ENCODE measurements at places on chromosomes 6 and 20.

GRCh38 chr6:46993846-46994245 is 48.3 kb downstream of the ADGRF1 start:
- DNase-seq: no peak

DNA sequence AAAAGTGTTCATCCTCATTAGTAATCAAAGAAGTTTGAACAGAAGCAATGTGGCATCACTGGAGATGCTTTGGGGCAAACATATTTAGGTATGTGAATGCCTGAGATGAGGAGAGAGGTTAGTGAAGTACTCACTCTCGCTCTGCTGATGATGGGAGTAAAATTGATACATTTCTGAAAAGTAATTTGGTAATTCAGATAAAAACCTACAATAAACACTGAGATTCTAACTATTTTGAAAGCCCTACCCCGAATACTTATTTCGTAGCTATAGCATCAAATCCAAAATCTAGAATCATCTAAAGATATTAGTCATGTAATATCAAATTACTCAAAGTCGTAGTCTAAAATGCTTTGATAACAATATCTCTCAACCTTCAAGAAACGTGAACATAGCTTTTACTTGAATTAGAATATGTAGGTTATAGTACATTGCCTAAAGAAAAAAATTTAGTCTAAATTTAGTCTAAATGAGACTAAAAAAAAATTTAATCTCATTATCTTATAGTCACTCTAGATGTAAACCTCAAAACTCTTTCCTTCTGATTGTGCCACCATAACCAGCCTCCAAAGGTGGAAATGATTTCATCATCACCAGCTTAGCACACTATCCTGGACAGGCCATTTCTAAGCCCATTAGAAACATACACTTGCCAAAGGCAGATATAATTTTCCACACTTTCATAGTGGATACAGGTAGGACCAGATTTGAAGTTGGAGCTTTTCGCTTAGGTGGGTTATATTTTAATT is 232.5 kb upstream of the TAB2 start:
- no peak for DNase-seq

DNA sequence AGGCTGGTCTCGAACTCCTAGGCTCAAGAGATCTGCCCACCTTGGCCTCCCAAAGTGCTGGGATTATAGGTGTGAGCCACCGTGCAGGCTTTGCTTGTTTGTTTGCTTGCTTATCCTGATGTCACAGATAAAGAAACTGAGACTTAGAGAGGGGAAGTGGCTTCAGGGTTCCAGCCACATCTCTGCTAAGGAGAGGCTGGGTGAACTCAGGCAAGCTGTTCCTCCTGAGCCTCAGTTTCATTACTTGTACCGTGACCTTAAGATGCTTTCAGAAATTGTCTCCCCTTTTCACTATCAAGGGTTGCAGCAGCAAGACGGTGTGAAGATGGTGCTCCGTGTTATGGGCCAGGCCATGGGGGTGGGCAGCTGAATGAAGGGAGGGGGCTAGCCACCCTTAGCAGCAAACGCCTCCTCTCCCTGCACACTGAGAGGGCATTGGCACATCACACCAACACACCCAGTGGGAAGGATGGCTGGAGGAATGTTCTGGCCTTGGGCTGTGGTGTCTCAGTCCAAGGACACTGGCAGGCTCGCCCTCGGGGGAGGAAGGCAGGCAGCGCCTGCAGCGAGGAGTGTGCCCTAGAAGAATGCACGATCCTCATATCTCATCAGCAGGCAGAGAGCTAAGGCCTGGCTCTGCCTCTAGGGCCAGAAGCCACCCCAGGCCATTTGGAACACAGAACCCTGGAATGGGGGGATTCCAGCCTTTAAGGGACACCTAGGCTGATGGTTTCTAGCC is 48.2 kb upstream of the TLDC2 start:
- DNase-seq: no peak

DNA sequence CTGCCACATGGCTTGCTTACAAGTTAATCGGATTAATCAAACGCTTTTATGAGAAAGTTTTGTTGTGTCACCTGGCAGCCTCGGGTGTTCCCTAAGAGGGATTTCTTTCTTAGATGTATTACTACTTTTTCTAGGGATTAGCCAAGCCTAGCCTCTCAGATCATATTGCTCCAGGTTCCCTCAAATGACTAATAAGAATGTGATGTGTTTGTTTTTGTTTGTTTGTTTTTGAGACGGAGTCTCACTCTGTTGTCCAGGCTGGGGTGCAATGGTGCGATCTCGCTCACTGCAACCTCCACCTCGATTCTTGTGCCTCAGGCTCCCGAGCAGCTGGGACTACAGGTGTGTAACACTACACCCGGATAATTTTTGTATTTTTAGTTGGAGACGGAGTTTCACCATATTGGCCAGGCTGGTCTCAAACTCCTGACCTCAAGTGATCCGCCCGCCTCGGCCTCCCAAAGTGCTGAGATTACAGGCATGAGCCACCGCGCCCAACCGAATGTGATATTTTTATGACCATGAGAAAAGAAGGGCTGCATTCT is 977 bp downstream of the HMGN4 start:
- no peak for DNase-seq

DNA sequence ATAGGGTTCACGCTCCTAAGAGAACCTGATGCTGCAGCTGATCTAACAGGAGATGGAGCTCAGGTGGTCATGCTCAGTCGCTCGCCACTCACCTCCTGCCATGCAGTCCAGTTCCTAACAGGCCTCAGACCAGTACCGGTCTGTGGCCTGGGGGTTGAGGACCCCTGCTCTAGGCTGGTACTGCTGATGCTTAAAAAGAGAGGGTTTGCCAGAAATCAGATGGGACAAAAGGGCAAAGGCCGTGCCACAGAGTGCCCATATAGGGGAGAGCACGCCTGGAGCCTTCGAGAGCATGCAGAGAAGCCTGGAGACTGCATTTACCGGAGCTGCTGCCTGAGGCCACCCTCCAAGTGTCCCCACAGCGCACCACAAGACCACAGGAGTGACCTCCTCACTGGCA is 75.5 kb downstream of the PTPN1 start:
- no peak for DNase-seq

GRCh38 chr6:158013904-158014504 is 32.3 kb downstream of the SYNJ2 start:
- DNase-seq: no peak

DNA sequence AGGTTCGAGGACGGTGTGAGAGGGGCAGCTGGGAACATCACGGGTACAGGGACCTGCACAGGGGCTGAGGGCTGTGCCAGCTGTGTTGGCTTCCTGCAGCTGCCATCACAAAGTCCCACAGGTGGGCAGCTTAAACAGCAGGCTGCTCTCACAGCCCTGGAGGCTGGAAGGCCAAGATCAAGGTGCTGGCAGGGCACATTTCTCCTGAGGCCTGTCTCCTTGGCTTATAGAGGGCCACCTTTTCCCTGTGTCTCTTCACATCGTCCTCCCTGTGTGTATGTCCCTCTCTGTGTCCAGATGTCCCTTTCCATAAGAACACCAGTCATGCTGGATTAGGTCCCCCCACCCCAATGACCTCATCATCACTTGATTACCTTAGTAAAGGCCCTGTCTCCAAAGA is 15.1 kb upstream of the MPC1 start:
- no peak for DNase-seq

- DNase-seq: no peak
Measured at GRCh38 chr20:58938541-58938940, 42.5 kb upstream of the NELFCD start.

DNA sequence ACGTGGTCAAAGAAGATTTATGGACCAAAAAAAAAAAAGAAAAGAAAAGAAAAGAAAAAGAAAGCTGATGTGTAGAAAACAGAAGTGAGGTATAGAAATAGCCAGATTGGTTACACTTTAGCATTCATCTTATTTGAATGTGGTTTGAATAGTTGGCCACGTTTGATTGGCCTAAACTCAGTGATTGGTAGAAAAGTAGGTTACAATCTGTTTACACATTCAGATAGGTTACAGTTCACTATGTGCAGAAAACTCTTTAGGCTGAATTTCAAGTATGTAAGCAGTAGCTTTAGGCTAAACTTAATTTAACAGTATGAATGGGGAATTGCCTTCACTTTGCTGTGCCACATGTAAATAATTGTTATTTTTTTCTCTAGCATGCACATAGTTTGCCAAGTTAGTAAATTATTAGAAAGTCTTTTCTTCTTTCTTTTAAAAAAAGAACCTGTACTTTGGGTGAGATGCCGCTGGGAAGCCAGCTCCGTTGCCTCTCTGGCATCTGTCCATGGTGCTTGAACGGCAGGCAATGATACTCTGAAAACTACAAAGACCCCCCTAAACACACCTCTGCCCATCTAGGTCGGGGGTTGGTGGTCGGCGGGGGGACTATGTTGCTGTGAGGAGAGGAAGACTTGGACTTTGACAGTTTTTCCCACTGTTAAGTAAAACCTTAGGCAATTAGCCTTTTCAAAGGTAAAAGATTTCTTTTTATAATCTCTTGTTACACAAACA is 173.0 kb downstream of the AIG1 start:
- no peak for DNase-seq

DNA sequence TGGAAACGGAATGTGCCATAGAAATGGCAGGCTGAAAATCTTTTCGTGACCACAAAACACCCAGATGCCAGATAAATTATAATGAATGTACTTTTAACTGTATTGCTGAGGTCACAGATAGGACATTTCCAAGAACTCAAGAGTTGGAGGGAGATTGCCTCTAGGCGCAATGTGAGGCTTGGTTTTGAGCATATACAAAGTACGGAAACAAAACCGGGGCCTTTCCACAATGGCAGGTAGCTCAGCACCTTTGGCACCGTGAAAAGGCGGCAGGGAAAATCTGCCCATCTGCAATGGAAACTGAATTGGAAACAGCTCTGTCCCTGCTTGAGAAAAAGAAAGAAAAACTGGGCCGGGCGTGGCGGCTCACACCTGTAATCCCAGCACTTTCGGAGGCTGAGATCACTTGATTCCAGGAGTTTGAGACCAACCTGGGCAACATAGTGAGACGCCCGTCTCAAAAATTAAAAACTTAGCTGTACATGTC is 10.5 kb upstream of the C20orf144 start:
- no peak for DNase-seq

DNA sequence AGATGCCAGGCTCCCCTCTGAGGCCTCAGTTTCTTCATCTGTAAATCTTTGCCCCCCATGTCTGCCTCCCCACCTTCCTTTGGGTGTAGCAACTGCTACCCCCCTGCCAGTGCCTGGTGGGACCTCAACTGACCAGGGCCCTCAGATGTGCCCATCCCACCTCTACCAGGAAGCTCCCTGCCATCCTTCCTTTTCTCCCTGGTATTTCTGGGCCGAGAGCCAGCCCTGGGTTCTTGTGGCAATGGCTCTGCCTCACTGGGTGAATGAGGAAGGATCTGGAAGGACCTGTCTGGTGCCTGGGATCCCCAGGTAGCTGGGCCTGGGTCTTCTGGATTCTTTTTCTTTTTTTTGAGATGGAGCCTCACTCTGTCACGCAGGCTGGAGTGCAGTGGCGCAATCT is 141.1 kb upstream of the RNF24 start:
- DNase-seq: no peak

DNA sequence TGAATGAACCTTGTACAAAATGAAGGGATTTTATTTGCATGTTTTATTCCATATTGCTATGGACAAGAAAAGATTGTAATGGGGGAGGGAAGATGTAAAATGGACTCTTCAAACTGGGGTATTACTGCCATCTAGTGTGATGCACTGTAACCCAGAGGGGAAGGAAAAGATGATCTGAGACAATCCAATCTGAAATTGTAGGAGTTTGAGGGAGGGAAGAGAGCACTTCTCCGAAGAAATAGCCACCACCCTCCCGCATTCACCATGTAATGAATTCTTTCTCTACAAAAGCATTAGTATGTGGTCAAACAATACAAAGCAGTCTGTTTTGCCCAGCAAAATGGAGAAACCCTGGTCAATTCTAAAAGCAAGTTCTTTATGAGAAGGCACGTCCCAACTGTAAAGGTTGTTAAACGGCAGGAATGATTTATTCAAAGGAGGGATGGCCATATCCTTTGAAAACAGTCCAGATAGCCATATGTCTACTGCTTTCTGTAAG is 679.5 kb upstream of the NRSN1 start:
- DNase-seq: no peak

DNA sequence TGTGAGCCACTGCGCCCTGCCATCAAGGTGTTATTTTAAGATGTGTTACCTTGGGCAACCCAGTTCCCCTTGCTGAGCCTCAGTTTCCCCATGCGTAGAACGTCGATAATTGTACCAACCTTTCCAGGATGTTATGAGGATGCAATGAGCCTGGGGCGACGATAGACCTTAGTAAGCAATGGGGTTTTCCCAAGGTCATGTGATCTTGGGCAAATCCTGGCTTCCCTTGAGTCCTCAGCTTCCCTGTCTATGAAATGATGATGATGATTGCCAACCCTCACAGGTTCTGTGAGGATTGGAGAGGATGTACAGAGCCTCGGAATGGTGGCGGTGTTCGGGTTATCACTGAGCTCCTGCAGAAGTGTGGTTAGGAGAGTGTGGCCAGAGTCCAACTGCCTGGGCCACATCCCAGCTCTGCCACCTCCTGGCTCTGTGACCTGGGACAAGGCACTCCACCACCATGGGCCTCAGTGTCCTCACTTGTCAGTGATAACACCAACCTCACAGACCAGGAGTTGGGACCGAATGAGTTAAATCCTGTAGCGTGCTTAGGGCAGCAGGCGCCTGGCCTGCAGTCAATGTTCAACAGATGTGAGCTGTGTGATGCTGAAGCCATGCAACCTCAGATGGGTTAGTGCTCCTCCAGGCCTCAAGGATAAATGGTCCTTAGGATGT is 23.4 kb downstream of the SIRPA start:
- no peak for DNase-seq

DNA sequence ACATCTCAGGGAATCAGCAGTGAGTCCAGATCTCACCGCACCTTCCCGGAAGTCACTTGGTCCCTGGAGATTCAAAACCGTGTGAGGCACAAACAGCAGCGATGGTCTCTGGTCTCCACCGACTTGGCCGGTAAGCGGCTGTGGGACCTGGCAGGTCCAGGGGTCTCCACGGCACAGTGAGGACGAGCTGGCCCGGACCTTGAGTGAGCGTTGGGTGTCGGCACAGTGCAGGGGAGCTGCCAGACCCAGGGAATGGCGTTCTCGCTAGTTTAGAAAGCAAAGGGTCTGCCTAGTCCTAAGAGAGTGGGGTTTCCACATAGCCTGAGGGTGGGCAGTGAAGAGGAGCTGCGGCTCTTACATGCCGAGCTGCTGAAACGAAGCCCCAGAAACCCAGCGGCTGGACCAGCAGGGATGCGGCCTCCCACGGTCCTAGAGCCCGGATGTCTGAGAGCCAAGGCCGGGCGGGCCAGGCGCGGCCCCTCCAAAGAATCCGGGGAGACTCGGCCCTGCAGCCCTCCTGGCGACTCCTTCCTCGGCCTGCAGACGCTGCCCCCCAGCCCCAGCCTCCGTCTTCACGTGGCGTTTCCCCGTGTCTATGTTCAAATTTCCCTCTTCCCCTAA is 185.0 kb downstream of the ERMARD start:
- DNase-seq: no peak

DNA sequence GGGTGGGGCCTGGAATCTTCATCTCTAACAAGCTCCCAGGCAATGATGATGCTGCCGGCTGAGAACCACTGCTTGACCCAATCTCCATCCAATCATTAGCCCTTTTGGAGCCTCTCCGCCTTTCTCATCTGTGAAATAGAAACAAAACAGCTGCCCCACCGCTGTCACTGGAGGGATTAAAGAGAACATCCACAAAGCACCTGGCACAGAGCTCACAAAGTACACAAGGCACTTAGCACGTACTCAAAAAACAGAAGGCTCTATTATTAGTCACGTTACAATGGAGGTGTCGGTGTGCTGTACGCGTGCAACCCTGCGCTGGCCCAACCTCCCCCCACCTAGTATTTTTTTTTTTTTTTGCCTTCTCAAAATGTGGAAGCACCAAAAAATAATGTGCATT is 213.5 kb upstream of the ARID1B start:
- DNase-seq: no peak

- DNase-seq: no peak
Measured at GRCh38 chr6:149983145-149983544, 19.4 kb downstream of the ULBP1 start.

- no peak for DNase-seq
Measured at GRCh38 chr6:2035046-2035445, 210.4 kb downstream of the GMDS start.
